RCC 7860 (cell line): ENCODE measurements at places on chromosomes 11 and 22.

GRCh38 chr11:6703247-6704063 is 20.3 kb upstream of the MRPL17 start:
- peak; percentile 35 for DNase-seq

DNA sequence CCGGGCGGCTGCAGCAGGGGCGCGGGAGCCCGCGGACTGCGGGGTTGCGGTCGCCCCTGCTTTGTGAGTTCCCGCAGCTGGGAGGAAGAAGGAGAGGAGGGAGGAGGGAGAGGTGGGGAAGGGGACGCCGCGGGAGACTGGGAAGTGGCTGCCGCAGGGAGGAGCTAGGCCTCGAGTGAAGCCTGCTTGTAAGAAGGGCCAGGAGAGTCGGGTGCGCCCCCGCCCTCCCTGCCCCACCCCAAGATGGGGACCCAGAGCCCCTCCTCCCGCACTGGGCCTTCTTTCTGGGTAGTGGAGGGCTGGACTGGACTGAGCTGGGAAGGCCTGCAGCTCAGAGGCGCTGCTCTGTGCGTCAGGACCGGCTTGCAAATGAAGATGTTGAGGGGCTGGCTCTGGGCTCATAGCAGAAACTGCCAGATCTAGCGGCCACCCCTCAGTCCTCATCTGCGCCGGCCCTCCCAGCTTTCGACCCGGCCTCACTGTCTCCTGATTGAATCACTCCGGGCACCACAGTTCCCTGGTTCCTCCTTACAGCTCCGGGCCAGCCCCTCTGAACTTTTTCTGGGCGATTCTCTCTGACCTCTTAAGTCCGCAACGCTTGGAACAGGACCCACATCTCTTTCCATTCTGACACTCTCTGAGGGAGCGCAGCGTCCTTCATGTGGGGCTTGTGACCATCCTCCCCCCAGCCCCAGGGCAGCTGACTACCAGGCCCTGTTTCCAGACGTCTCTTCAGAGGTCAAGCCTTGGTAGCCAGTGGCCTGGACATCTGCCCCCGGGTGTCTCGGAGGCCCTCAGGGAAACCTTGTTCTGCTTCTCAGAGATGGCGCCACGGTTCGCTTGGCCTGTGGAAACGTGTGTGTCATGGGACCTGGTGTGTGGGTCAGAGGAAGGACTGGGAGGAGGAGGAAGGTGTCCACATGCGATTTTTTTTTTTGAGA is 21.9 kb downstream of the SERPINH1 start:
- no peak for DNase-seq

DNA sequence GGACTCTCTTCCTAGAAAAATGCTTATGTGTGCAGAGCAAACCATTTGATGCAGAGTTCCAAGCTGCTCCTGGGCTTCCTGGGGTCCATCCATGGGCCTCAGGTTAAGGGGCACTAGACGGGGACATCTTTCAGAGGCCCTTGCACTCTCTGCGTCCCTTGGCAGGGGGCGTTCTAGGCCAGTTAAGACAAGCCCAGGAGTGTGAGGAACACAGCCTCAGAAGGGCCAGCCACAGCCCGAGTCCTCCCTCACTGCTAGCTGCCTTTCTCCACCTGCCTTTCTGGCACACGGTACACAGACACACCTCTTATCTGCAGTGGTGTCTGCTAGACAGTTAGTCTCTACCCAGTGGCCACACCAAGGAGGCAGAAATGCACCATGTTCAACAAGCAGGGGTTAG is 18.0 kb upstream of the BID start:
- no peak for DNase-seq

DNA sequence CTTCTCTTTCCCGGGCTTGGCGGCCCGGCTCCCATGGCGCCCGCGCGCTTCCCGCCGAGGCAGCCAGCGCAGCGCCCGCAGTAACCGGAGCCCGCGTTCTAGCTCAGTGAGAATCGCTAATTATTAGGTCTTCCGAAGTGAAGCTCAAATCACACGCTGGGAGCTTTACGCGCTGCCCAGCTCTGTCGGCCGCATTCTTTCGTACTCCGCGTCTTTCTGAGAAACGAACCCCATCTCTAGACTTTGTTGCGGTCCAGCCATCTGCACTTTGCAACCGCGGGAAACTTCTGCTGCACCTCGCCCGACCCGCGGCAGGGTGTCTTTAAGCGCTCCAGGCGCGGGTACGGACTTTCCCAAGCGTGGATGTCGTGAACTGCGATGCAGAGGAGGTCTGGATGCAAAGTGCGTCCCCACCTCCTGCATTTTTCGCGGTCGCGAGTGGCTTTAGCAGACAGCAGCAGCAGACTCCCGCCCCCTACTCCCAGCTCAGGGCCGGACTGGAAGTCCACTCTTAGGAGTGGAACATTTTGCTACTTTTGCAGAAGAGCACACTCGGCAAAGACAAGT is 6.0 kb upstream of the PAX6 start:
- no peak for DNase-seq
